ENCODE measurements at places on chromosomes 2 and 18.

- no peak for DNase-seq
These were observed 16.6 kb upstream of the TTL start for GRCh38 chr2:112465382-112465781.

- DNase-seq = no peak
These were observed 73.5 kb downstream of the CHN1 start for GRCh38 chr2:174931724-174932123.

- no peak for DNase-seq
These were observed 25.5 kb upstream of the ITGA4 start for GRCh38 chr2:181431674-181432073.

DNA sequence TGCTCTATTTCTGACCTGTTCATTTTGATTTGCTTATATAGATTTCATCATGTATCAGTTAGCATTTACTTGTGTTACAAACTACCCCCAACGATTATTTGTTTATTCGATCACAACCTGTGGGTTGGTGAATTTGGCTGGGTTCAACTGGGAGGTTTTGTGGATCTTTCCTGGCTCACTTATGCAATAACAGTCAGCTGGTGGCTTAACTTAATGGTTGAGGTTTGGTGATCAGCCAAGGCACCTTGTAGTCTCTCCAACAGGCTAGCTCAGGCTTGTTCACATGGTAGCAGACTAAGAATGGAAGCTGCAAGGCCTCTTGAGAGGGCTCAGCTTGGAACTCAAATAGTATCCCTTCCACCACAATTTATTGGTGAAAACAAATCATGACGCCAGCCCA, 5.4 kb upstream of the PUM2 start:
- peak; percentile 64 for DNase-seq

- DNase-seq = no peak
These were observed 161.8 kb downstream of the LNPK start for GRCh38 chr2:175840256-175840655.

DNA sequence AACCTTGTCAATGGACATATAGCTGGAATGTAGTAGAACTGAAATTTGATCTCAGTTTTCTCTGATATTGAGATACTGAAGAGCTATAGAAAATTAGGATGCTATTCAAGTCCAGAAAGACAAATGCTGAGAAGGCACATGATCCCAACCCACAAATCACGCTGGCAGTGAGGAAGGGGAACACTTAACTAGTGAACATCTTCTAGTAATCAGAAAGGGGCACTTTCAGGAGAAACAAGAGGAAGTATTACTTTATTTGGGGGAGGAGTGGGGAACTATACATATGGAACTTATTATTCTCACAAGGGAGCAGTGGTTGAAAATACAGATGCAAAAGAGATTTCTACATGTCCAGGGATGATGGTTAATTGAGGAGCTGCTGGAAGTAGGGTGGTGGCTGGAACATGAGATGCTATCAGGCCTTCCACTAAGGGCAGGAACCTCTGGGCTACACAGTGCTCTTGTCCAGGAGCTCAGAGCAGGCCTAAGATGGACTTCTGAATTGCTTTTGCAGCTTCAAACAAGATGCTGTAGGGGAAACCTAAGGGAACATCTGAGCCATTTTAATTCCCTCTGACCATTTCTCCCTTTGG, 79.3 kb downstream of the TGFA start:
- DNase-seq = no peak

DNA sequence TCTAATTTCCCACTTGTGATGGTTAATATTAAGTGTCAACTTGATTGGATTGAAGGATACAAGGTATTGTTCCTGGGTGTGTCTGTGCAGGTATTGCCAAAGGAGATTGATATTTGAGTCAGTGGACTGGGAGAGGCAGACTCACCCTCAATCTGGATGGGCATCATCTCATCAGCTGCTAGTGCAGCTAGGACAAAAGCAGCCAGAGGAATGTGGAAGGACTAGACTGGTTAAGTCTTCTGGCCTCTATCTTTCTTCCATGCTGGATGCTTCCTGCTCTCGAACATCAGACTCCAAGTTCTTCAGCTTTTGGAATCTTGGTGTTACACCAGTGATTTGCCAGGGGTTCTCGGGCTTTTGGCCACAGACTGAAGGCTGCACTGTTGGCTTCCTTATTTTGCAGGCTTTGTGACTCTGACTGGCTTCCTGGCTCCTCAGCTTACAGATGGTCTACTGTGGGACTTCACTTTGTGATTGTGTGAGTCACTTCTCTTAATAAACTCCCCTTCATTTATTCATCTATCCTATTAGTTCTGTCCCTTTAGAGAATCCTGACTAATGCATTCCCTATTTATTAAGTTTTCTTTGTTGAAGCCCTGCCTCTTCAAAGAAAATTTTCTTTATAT, 1087.5 kb upstream of the NXPH2 start:
- no peak for DNase-seq

DNA sequence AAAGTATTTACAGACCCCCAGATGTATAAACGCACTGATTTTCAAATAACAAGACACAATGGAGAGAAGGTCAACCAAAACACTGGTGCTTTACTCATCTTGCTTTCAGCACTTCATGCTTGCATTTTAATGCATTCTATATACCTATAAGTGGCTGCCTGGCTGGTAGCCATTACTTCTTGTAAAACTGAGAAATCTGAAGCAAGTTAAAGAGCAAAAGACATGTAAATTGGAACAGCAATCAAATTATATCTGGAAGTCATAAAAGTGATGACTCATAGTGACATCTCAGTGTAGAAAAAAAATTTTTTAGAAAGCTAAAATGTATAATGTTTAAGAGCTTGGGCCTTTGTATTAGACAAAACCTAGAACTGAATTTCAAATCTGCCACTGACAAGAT, 106.2 kb downstream of the CCDC141 start:
- no peak for DNase-seq

DNA sequence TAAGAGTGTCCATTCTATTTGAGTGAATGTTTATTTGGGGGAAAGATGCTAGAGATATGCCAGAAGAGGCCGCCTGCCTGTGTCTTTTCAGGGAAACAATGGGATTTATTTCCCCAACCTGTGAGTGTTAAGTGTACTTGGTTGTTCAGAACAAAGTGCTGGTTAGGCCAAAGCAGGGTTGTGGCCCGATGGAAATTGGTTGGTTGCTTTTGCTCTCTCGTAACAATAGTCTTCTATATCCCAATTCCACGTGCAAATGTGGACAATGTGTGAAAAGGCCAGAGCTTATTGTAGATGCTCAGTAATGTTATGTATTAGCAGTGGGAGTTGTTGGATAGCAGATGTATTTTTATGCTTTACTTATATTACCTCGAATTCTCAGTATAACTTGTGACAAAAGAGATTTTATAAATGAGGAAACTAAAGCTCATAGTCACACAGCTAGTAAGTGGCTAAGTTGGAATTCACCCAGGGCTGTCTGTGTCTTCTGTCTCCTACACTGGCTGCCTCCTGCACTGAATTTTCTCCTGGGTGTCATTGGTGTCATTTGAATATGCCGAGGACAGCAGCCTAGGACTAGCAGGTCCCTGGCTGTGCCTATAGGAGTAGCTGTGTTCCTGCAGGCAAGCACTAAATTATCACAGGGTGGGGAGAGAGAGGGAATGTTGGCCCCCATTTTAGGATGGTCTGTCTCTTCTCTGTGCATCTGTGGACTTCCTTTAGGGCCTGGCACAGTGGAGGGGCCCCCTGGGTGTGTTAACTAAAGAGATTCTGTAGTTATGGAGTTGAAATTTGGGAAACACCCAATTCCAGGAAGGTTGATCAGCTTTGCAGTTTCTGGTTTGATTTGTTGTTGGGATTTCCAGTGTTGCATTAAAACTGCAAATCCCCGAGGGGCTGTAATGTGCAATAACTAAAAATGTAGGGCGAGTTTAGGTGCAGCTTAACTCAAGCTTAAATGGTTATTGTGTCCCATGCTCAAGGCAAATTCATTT, 21.6 kb downstream of the GPD2 start:
- no peak for DNase-seq

GRCh38 chr18:36658611-36659010, 170.2 kb downstream of the TPGS2 start:
- no peak for DNase-seq

DNA sequence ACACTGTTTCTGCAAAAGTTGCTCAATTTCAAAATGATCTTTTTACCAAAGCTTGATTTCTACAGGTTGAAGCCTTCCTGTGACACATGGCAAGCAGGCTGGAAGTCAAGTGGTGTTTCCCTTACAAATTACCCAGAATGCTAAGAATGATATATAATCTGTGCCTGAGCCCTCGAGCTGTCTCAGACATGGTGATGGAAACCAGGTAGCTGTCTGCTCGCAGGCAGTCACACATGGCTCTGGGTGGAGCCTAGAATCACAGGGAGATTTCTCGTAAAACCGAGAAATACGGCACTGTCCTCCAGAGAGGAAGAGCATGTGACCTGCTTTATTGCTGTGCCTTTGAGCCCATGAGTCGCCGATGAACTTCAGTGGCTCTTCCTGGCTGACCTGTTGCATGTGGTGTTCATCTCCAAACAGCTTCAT, 392.9 kb downstream of the ZNF521 start:
- DNase-seq = no peak

DNA sequence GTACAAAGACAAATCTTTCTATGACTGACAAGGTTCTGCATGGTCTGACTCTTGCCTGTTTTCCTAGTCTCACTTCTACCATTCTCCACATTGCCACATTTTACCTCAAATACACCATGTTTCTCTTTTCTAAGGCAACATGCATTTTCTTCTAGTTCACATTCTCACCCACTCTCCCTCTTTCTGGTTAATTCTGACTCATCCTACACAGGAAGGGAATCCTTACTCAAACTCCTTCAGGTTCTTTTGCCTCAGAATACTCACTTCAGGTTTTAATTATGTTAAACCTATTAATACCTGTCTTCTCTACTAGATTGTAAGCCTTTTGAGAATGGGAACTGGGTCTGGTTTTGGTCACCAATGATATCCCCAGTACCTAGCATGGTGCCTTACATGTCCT, 47.2 kb downstream of the MAP2 start:
- DNase-seq = no peak

GRCh38 chr2:120358734-120359465, 13.0 kb downstream of the INHBB start:
- DNase-seq = no peak

GRCh38 chr2:222973733-222974132, 78.3 kb upstream of the KCNE4 start:
- no peak for DNase-seq

DNA sequence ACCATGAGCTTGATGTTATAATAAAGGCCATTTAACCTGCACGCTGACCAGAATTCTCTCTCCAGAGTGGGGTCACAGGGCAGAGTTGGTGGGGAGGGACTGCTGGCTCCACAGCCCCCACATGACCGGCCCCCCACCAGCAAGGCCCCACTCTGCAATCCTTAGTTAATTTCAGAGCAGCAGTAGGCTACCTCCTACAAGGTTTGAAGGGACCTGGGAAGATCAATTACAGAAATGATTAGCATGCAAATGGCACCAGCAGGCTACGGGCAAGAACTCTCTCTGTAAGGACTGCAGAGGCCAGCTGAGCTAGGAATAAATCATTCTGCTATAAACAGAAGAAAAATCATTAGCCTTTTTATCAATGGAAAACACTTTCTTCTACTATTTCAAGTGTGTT, 135.3 kb downstream of the C1D start:
- no peak for DNase-seq

- DNase-seq = no peak
These were observed 215.2 kb upstream of the ATP5MC3 start for GRCh38 chr2:175396696-175397095.

GRCh38 chr2:219637842-219638185, 10.4 kb downstream of the SLC4A3 start:
- DNase-seq = no peak

- no peak for DNase-seq
These were observed 31.8 kb downstream of the SMAD2 start for GRCh38 chr18:47898696-47899095.

DNA sequence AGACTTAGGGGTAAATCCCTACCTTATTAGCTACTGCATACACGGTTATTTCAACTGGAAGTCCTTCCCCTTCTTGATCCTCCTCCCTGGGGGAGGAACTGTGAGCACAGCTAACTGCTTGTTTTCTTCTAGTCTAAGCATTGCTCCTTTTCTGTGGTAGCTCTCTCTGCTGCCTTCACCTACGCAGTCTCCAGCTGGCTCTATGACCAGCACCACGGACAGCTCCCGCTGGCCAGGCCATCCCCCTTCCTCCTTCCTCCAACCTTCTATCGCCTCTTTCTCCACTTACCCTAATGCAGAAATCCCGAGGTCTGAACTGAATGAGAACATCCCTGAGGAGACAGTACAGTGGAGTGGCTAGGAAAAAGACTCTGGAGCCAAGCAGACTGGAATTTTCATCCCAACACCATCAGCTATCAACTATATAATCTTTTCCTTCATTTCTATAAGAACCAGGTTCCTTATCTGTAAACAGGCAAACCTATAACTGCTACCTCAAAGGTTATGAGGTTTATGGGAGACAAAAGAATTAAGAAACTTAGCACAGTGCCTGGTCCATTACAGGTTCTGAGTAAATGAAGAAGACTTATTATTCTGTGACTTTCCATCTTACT, 4.7 kb upstream of the CFAP65 start:
- no peak for DNase-seq

DNA sequence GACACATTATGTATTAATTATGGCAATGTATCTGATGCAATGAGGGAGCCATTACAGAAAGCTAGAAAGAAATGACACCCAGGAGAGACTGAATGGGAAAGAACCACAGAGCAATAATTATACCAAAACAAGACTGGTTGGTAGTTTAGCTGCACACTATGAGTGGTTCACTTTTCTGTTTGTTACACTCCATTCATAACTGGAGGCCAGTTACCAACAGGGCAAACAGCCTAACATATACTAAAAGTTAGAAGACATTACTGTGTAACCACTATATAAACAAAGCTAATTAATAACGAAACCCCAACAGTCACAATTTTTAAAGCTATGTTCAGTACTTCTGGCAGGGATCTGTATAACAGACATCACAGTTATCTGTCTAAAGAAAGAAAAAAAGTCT, 49.4 kb downstream of the NBAS start:
- DNase-seq = no peak

GRCh38 chr2:159228081-159228581, 58.4 kb downstream of the WDSUB1 start:
- DNase-seq = peak; percentile 81

Data from AG09319 (cell line).